ENCODE measurements at places on chromosomes 3 and 15.

GRCh38 chr3:45124352-45124751 is 21.8 kb downstream of the CDCP1 start:
- DNase-seq: no peak

GRCh38 chr15:40108061-40108854 is 421 bp downstream of the BMF start:
- no peak for DNase-seq

GRCh38 chr3:17741621-17742101 is 770 bp downstream of the TBC1D5 start:
- DNase-seq: no peak

GRCh38 chr15:100114571-100114970 is 227.2 kb downstream of the ADAMTS17 start:
- no peak for DNase-seq

GRCh38 chr15:36429707-36430106 is 149.7 kb upstream of the CDIN1 start:
- no peak for DNase-seq

- DNase-seq: no peak
Observed at GRCh38 chr3:55252921-55253320, 234.2 kb downstream of the WNT5A start.

- DNase-seq: no peak
Observed at GRCh38 chr3:40848421-40848820, 323.7 kb downstream of the ZNF621 start.

DNA sequence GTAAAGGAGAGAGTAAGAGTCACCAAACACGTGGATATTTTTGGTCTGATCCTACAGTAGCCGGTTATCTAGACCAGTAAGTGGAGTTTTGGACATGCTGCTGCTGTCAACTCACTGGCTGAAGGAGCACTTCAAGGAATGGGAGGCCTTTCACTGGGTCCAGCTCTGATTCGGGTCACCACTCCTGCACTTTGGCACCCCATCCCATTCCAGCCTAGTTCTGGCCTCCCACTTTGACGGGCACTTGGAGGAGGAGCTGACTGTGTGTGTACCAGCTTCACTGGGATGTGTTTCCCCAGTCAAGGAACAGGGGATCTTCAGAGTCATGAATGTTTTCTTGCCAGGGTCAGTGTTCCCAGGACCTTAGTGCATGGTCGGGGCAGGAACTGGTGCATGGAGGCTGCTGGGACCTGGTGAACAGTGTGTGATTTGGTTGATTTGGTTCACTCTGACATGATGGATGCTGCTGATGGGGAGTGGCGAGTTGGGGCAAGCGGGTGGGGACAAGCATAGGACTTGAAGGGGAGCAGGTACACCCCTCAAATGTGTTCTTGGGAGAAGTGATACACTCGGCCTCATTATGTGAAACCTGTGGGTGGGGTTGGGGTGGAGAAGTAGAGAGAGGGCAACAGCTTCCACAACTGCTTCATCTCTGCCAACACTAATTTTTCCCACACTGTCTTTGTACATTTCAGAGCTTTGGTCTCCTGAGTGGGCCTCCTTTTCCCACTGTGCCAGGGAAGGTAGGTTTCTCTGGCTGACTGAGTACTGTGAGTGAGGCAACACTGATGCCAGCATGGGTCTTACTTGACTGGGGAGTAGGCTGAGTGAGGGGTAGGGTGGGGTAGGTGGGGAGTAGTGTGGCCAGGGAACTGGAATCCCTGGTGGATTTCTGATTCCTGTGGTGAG is 64.0 kb downstream of the RGMA start:
- no peak for DNase-seq

DNA sequence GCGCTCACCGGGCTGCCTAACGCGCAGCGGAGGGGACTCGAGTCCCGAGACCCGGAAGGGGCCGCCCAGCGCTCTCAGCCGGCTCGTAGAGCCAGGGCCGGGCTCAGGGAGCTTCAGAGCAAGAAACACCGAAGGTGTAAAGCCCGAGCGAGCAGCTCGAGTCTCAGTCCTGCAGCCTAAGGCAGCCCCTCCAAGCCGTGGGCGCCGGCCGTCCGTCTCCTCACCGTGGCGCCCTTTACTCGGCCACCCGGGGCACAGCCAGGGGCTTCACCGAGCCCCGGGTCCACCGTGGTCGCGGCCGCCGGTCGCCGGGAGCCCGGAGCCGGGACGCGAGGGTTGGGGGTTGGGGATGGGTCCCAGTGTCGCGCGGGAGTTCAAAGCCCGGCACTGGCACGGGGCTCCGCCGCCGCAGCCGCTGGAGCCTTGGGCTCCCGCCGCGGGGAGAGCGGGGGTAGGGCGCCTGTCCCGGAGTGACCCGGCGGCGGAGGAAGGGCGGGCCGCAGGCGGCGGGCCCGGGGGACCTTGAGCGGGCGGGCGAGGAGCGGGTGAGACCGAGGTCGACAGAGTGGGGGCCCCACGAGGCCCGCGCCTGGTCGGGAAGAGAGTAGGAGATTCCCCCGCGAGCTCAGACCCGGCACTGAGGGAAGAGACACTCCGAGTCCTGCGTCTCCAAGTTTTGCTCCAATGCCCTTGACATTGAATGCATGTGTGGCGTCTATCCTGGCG is 26.9 kb upstream of the THRB start:
- DNase-seq: no peak

DNA sequence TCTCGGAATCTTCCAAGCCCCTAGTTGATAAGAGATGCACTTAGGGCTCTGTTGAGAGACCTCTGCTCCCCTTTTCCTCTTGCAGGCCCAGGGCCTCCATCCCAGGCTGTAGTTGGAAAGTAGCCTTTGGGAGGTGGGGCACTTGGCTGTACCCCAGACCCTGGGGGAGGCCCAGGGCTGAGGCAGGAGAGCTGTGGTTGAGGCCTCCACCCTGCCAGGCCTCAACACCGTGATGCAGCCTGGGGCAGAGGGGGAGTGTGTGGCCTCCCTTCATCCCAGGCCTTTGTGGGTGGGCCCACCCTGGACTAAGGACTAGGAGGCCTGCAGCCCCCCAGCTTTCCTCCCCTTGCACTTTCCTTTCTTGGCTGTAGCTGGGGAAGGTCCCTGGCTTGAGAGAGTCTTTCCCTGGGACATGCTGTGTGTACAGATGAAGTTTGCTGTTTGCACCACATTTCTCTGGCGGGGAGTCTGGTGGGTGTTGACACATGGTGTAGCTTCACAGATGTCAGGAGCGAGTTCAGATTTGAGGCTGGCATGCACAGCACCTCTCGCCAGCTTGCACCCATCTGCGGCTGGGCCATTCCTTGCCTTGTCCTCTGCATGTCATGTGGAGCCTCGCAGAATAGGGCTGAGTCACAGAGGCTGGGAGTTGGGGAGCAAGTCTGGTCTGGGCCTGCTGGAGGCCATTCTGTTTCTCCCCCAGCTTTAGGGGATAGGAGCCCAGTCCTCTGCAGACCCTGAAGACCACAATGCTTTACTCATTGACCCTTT is 13.7 kb downstream of the PLEKHO2 start:
- DNase-seq: no peak

DNA sequence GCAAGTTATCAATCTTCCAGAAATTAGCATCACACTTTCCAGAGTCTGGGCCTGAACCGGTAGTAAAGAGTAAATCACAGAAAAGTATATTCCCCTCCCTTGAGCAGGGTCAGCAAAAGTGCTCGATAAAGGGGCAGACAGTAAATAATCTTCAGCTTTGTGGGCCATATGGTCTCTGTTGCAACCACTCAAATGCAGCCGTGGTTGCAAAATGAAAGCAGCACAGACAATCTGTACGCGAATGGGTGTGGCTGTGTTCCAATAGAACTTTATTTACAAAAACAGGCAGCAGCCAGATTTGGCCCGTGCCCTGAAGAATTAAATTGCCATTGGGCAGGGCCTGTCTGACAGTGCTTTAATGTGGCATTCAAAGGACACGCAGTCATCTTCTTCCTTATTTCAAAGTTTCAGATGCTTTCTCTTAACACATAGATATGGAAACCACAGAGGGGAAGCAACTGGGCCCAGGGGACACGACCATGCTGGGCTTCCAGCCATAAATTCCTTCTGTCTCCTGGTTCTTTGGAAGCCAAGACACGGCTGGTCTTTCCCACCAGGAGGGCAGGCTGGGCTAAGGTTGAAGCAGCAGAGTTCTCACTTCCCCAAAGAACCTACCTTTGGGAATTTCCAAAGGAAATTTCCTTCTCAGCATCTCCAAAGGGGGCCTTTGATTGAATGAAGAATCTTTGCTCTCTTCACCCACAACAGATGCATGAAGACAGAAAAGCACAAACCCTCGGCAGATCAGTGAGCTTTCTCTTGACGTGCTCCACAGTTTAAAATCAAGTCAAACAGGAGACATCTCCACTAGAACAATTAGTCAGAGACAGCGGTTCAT is 489.8 kb upstream of the PROK2 start:
- DNase-seq: no peak

DNA sequence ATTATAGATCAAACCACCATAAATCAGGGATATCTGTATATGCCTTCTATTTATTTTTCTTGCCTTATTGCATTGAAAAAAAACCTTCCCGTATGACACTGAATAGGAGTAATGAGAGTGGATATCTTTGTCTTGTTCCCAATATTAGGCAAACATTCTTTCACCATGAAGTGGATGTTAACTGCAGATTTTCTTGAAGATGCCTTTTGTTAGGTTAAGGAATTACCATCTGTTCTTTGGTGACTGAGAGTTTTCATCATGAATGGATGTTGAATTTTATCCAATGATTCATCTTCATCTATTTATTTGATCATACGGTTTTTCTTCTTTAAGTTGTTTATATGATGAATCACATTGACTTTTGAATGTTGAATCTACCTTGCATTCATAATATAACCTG is 47.1 kb upstream of the MECOM start:
- no peak for DNase-seq

DNA sequence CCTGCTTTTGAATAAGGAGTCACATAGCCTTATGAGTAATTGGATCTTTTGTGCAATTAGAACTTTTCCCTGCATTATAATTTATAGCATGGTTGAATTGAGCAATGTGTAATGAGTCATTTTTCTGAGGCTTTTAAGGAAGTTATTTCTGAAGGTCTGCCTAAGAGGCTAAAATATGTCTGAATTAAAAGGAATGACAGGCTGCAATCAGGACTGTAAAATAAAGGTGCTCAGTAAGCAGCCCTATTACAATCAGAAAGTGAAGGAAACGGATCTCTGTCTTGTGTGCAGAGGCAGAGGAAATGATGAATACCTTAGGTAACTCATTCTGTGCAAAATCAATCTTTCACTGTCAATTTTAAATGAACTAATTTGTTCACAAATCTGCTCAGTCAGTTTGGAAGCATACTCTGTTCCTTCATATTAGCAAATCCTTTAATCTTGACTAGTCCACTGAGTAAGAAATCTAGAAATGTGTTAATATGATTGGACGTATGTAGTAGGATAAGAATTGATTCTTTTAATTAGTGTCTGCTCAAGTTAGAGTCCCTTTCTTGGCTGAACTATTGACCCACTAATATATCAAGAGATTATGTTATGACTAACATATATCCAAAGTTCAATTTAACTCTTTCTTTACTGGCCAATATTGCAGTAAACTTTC is 290.1 kb downstream of the ZIC1 start:
- DNase-seq: no peak

- DNase-seq: no peak
Observed at GRCh38 chr3:28050885-28051284, 190.5 kb upstream of the CMC1 start.

- DNase-seq: no peak
Observed at GRCh38 chr3:89488800-89489580, 381.6 kb downstream of the EPHA3 start.

- DNase-seq: no peak
Observed at GRCh38 chr3:5305684-5305989, 118.1 kb downstream of the EDEM1 start.

DNA sequence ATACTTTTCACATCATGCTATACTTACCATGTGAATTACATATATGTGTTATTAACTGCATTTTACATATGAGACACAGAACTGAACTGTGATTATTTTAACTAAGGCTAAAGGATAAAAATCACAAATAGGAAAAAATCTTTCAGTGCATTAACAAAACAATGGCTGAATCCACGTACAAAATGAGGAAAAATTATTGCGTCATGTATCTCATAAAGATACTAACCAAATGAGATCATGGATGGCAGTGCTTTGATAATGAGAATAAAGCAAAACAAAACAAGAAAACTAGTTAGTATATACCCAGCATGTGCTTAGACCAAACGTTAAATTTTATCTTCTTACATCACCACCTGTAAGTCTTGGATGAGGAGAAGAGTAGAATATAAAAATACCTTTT is 66.0 kb downstream of the SCAPER start:
- DNase-seq: no peak

DNA sequence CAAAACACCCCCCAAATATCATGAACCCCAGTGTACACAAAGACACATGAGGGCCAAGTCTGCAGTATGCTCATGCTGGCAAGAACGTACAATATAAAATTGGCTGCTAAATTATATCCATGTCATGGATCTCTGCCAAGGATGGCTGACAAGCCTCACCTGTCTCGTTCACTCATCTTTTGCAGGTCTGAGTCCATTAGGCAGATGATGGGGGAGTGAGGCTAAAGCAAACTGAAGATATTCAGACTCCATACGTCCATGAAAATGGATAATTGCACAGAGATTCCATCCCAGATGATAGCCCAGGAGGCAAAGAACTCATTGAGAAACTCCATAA is 122.3 kb upstream of the PTPRG start:
- no peak for DNase-seq

DNA sequence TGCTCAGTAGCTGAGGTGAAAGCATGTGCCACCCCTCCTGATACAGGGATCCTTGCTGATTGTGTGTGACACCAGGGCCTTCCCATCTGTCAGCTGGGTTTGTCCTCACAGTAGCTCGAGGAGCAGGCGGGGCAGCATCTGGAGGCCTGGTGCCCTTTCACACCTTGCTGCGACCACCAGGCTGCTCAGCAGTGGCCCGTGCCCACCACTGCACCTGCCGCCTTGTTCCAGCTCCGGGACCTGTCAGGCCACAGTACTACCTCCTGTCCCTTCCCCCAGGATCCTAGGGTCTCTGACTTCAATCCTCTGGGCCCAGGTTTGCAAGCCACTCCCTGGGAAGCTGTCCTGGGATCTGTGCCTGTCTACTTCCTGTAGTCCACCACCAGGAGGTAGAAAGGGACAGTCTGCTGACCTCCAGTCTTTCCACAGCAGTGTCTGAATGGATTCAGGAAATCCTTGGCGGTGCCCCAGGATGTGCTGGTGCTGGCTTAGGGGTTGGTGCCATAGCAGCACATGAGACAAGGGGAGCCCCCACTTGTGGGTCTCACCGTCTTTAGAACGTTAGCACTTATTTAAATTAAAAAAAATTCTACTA is 27.5 kb downstream of the APBA2 start:
- DNase-seq: no peak

DNA sequence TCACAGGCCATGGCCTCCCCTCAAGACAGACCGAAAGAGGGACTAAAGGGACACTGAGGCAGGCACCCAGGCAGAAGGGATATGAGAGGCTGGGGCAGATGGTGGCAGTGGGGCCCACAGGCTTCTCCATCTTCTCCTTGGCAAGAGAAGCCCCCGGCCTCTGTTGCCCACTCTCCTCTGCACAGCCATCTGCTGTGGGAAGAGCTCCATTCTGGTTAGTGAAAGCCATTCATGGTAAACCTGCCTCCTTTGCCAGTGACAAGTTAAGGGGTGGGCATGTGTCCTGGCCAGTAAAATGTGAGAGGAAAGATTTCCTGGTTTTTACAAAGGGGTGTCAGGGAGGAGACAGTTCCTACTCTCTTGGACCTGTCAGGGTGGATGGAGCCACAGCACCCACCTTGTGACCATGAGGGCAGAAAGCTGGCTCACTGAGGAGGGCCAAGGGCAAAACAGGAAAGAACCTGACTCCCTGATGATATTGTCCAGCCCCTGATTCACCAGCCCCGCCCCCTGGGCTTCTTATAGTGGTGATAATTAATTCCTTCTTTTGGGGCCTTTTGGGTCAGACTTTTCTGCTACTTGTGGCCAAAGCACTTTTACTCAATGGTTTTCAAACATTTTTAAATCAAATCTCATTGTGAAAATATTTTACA is 130.4 kb upstream of the SMAD3 start:
- DNase-seq: no peak

All from stimulated activated CD8-positive, alpha-beta memory T cell treated with anti-CD3 and anti-CD28 coated beads, Interleukin-7, amount 100 ng/mL, for 24 hours (primary cell).